ENCODE measurements at places on chromosomes 6 and 20.

GRCh38 chr6:40678941-40679340, 91.8 kb upstream of the LRFN2 start:
- no peak for DNase-seq

- no peak for DNase-seq
Measured at GRCh38 chr6:165766457-165766856, 103.4 kb upstream of the PDE10A start.

DNA sequence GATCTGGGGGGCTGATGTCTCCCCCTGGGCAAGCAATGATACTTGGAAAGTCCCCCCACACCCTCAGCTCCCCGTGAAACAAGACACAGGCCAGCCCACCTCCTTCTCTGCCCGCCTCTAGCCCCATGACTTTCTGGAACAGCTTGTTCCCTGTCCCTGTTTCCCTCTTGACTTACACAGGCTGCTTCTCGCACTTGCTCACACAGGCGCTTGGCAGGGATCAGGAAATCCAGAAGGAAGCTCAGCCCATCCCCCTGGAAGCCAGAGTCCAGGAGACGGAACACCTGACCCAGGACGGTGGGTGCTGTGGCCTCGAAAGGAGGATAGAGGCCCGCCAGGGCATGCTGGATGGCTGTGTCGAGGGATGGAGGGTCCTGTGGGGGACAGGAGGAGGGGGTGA, 14.8 kb downstream of the KIAA1755 start:
- DNase-seq, result no peak

- no peak for DNase-seq
Measured at GRCh38 chr6:86609549-86610388, 327.6 kb upstream of the HTR1E start.
